PC-9 (cell line): ENCODE measurements at places on chromosomes 6 and 20. TPM values are rescaled to one million over a fixed set of nuclear protein-coding genes. Genes with fewer than 3 reads are reported as not detected.

Gene PRND
- total RNA-seq = not detected in 2 replicates

Gene PTCRA
- not detected in 2 replicates for total RNA-seq

- no peaks in the 10 kb centered on the region for H3K36me3 ChIP-seq
- H3K4me1 ChIP-seq = no peaks in the 10 kb centered on the region
- H3K27ac ChIP-seq = no peak overlapping the region
- no peak overlapping the region for H3K4me3 ChIP-seq
- H3K27me3 ChIP-seq = no peaks in the 10 kb centered on the region
Measured at GRCh38 chr20:22667198-22667597, 82.8 kb upstream of the FOXA2 start.

Gene TBXT
- total RNA-seq = not detected in 2 replicates

GRCh38 chr6:157059781-157060180, 263.5 kb downstream of the TMEM242 start:
- DNase-seq = no peak
- no peak overlapping the region for H3K4me3 ChIP-seq
- H3K36me3 ChIP-seq = no peaks in the 10 kb centered on the region; the same call in 1 of the 2 replicates
- no peak overlapping the region for H3K27ac ChIP-seq

- peaks cover 6% of the 10 kb centered on the region; the same call in 1 of the 2 replicates for H3K4me1 ChIP-seq
- H3K27ac ChIP-seq = no peak overlapping the region
- H3K4me3 ChIP-seq = peak overlapping the region; percentile 56; the same call in 1 of the 2 replicates
- DNase-seq = no peak
- H3K27me3 ChIP-seq = no peaks in the 10 kb centered on the region
- no peaks in the 10 kb centered on the region for H3K36me3 ChIP-seq
Measured at GRCh38 chr6:29749308-29749662, 26.1 kb downstream of the HLA-F start.

Gene SCRT2
- not detected in 2 replicates for total RNA-seq

Gene SLC18B1
- 18.0 and 20.8 TPM in 2 replicates for total RNA-seq

DNA sequence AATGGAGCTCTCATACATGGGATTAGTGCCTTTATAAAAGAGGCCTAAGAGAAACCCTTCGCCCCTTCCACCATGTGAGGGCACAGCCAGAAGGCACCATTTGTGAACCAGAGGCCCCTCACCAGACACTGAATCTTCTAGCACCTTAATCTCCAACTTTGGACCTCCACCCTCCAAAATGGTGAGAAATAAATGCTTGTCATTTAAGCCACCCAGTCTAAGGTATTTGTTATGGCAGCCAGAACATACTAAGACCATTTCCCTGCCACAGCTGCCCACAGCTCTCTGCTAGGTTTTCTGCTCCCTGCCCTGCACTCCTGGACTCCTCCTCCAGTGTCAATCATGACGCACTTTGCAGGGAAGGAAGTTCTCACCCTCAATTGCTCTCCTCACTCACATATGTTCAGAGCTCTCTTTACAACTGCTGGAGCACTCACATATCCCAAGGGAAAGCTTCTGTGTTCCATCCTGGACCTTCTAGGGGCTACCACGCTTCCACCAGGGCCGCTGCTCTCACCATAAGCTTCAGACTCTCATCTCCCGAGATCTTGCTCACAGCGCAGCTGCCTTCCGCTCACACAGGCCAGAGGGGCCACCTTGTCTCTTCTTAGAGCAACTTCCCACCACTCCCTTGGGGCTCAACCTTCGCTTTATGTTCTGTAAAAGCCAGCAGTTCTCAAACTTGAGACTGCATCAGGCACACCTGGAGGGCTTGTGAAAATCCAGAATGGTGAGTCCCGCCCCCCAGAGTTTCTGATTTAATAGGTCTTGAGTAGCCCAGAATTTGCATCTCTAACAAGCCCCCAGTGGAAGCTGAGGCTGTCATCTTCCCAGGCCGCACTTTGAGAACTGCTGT, 1.6 kb upstream of the LY86 start:
- DNase-seq = no peak
- no peak overlapping the region for H3K27ac ChIP-seq
- H3K4me1 ChIP-seq = no peaks in the 10 kb centered on the region
- no peaks in the 10 kb centered on the region for H3K36me3 ChIP-seq

DNA sequence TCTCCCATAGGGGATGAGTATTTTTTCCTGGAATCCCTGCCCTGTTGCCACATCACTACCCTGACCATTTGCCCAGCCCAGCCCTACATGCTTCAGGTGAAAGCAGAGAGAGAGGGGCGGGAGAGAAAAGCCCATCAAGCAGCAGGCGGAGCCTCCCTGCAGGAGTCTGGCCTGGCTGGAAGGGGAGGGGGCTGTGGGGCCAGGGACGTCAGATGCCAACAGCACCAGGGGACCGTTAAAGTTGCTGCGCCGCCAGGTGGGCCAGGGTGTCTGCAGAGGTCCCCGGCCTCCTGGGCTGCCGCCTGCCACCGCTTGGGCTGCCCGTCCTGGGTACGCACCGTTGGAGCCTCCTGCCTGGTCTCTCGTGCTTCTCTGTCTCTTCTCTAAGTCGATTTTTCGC, 757 bp upstream of the R3HDML start:
- no peaks in the 10 kb centered on the region for H3K36me3 ChIP-seq
- no peaks in the 10 kb centered on the region for H3K4me1 ChIP-seq
- no peak overlapping the region for H3K4me3 ChIP-seq
- no peak for DNase-seq

Gene HFE
- 33.3 and 46.0 TPM in 2 replicates for total RNA-seq

Gene BPI
- not detected in 2 replicates for total RNA-seq

- H3K27ac ChIP-seq = no peak overlapping the region
- H3K27me3 ChIP-seq = no peaks in the 10 kb centered on the region
- H3K36me3 ChIP-seq = no peaks in the 10 kb centered on the region
- no peak overlapping the region for H3K4me3 ChIP-seq
- DNase-seq = peak; percentile 29
Measured at GRCh38 chr6:168616816-168617765, 176.1 kb downstream of the SMOC2 start.

DNA sequence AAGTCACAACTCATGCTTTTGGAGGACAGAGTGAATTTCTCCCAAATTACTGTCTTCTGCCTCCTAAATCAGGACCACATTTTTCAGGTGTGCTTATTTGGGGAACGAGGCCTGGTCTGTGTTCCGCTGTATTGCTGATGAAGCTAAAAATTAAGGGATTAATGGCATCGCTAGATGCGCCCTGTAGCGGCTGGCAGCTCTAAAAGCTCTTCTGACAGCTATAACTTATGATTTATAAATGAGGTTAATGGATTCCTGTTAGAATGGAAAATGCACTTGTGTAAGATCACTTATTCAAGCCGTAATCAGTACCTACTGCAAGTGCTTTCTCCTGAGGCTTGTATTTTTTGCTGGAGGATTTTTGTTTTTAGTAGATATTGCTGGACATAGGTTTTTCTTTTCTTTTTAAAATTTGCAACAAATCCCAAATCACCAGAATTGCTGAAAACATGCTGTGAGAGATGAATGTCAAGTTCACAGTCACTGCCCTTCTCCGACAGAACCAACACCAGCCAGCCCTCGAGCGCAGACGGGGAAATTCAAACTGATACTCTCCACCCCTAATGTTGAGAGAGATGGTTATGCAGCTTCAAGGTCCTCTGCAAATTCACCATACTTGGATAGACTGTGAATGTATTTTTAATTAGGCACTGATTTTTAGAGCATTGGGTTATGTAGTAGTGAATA, 49.1 kb downstream of the AKAP12 start:
- no peaks in the 10 kb centered on the region for H3K4me1 ChIP-seq
- no peaks in the 10 kb centered on the region for H3K36me3 ChIP-seq
- H3K27ac ChIP-seq = no peak overlapping the region
- no peaks in the 10 kb centered on the region for H3K27me3 ChIP-seq
- H3K4me3 ChIP-seq = no peak overlapping the region

- H3K27me3 ChIP-seq = peaks cover 29% of the 10 kb centered on the region
- no peak for DNase-seq
- no peaks in the 10 kb centered on the region for H3K36me3 ChIP-seq
- H3K27ac ChIP-seq = no peak overlapping the region
Measured at GRCh38 chr6:167652701-167653095, 174.0 kb upstream of the AFDN start.

DNA sequence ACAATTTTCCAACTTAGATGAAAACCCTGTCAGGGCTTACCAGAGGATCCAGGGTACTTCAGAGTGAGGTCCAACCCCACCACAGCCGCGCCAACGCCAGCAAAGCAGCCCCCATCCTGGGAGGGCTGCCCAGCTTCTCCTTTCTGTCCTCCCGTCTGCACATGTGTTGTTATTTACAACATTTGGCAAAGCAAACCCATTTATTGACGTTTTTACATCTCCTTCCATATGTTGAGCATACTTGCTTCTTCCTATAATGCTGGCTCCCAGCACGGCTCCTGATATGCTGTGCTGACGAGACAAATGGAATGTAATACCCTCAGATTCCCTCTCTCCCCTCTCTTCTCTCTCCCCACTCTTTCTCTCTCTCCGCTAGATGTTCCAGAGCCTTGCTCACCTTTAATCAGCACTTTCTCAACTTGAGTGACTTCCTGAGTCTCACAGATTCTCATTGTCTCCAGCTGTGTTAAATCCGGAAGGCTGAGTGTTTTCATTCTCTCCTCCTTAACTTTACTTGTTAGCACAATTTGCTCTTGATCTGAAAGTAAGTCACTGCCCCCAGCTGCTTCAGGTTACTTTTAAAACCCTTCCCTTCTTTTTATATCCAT, 22.7 kb downstream of the RCAN2 start:
- no peaks in the 10 kb centered on the region for H3K27me3 ChIP-seq
- H3K36me3 ChIP-seq = no peaks in the 10 kb centered on the region
- H3K27ac ChIP-seq = no peak overlapping the region
- no peak for DNase-seq
- peaks cover 9% of the 10 kb centered on the region; the same call in 1 of the 2 replicates for H3K4me1 ChIP-seq
- H3K4me3 ChIP-seq = no peak overlapping the region

Gene PDE7B
- total RNA-seq = 0.31 TPM in 1 of 2 replicates, not detected in the other

DNA sequence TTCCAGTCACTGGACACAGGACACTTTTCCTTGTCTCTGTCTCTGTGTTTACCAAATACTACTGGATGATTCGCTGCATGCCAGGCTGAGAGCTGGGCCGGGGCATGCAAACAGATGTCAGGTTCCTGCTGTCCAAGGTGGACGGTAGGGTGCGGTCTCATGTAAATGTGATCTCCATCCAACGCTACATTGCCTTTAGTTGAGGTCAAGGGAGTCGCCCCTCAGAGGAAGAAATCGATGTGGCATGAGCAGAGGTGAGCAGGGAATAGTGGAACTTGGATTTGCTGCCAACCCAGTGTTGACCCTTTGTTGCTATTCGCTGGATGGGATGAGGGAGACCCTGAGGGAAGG, 9.8 kb upstream of the TOX2 start:
- no peaks in the 10 kb centered on the region for H3K36me3 ChIP-seq
- no peaks in the 10 kb centered on the region for H3K27me3 ChIP-seq
- H3K27ac ChIP-seq = no peak overlapping the region

DNA sequence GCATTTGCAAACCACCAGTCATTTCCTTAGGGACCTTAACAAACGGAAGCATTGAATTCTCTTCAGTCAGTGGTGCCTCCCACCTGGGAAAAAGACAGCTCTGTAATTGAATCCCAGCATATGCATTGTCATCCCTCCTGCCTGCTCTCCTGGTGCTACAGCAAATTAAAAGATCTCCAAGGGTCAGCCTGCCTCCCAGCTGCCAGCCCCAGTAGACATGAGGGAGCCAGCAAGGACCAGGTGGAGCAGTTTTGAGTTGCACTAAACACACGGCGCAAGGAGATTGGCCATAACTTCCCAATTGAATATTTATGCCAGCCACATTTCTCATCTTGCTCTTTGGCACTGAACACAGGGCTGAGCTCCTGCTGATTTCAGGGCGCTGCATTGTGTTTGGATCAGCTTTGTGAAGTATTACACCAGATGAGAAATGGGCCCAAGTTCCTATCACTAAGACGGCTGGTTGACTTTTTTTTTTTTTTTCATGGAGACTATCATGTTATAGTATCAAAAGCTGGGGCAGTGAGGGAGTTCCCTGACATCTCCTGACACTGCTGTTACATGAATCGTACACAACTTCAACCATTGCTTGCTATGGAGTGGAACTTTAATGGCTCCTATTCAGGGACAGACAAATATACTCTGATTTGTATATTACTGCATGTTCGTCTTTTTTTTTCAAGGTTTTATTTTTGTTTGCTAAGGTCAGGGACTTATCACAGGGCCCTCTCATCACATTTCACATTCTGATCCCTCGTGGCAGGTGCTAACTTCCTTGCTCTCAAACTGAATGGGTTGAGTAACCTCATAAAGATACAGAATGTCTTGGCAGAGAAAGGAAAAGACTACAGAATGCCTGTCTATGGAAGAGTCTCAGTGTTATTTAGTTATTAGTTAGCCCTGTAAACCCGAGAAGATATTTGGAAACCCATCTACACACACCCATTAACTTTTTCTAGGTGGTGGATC, 191.1 kb downstream of the EYA4 start:
- H3K27ac ChIP-seq = no peak overlapping the region
- DNase-seq = no peak
- H3K27me3 ChIP-seq = no peaks in the 10 kb centered on the region
- no peaks in the 10 kb centered on the region for H3K36me3 ChIP-seq
- H3K4me1 ChIP-seq = no peaks in the 10 kb centered on the region

- no peak overlapping the region for H3K4me3 ChIP-seq
- no peaks in the 10 kb centered on the region for H3K27me3 ChIP-seq
- no peak overlapping the region for H3K27ac ChIP-seq
Measured at GRCh38 chr6:123062670-123063069, 66.6 kb downstream of the CLVS2 start.

DNA sequence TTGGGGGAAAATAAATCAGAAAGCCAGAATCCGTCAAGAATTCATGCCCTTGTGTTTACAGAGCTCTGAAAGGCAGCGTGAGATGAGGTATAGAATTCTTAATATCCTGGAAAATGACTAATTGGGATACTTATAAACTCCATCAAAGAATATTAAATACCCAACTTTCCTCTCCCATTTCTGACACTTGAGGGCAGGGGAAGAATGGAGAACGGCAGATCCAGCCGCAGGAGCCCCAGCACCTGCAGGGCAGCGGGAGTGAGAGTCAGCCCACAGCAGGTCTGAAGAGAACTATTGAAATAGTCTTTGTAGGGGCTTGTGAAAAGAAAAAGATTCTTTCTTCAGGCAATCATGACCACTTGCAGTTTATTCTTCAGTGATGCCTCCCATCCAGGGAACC, 107.2 kb downstream of the AGPAT4 start:
- no peak for DNase-seq
- no peaks in the 10 kb centered on the region for H3K36me3 ChIP-seq
- no peaks in the 10 kb centered on the region for H3K4me1 ChIP-seq
- no peak overlapping the region for H3K4me3 ChIP-seq
- no peak overlapping the region for H3K27ac ChIP-seq

Gene FLRT3
- total RNA-seq = 0.70 and 0.95 TPM in 2 replicates

Gene FNDC1
- total RNA-seq = not detected in 2 replicates

Gene CEP85L
- 3.0 TPM in 2 replicates for total RNA-seq

Gene SSTR4
- total RNA-seq = not detected in 2 replicates

Gene DDO
- 2.0 and 3.6 TPM in 2 replicates for total RNA-seq

DNA sequence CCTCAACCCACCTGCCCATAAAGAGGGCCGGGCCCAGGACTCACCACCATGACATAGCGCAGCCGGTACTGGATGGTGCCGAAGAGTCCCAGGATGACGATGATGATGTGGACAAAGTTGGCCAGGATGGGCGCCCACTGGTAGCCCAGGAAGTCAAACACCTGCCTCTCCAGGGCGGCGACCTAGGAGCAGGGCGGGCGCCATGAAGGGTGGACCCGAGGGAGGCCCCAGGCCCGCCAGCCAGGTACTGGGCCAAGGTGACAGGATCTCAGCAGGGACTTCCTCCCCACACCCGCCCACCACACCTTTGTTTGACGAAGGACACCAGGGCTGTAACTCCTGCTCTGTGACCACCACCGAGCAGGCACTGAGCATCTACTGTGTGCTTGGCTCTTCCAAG, 4.4 kb downstream of the NKAIN4 start:
- peaks cover 13% of the 10 kb centered on the region; the same call in 1 of the 2 replicates for H3K4me1 ChIP-seq
- no peak overlapping the region for H3K4me3 ChIP-seq
- no peak overlapping the region for H3K27ac ChIP-seq
- no peak for DNase-seq
- H3K36me3 ChIP-seq = no peaks in the 10 kb centered on the region
- H3K27me3 ChIP-seq = peaks cover 53% of the 10 kb centered on the region
